ENCODE measurements at places on chromosomes 3 and 15.

DNA sequence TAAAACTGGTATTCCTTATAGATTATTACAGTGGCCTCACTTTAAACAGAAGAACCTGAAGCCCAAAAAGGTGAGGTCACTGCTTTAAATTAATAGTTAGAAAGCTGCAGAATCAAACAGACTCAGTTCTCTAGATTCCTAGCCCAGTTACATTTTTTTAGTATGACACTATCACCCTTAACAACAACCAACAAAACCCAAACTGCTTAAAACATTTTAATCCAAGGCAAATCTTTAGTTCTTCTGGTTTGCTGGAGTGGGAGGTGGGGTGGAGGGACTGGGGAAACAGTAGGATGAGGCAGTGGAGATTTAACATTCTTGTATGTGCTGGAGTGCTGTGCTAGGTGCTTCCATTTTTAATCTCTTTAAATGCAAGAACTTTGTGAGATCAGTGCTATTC is 631.6 kb upstream of the KCNMB2 start:
- no peak for DNase-seq

DNA sequence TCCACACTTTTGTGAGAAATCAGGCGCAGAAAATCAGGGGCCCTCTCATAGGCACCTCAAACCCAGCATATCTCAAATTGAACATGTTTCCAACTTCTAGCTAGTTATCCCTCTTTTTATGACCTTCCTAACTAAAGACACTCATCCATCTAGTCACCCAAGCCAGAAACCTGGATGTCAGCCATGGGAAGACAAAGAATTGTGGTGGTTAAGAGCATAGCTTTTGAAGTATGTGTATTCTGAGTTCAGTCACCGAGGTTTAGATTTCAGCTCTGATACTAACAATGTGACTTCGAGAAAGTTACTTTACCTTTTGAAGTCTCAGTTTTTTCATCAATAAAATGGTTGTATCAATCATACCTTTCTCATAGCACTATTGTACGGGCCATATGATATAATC is 495.5 kb downstream of the NLGN1 start:
- no peak for DNase-seq

GRCh38 chr3:177356113-177356512 is 158.8 kb upstream of the TBL1XR1 start:
- no peak for DNase-seq

DNA sequence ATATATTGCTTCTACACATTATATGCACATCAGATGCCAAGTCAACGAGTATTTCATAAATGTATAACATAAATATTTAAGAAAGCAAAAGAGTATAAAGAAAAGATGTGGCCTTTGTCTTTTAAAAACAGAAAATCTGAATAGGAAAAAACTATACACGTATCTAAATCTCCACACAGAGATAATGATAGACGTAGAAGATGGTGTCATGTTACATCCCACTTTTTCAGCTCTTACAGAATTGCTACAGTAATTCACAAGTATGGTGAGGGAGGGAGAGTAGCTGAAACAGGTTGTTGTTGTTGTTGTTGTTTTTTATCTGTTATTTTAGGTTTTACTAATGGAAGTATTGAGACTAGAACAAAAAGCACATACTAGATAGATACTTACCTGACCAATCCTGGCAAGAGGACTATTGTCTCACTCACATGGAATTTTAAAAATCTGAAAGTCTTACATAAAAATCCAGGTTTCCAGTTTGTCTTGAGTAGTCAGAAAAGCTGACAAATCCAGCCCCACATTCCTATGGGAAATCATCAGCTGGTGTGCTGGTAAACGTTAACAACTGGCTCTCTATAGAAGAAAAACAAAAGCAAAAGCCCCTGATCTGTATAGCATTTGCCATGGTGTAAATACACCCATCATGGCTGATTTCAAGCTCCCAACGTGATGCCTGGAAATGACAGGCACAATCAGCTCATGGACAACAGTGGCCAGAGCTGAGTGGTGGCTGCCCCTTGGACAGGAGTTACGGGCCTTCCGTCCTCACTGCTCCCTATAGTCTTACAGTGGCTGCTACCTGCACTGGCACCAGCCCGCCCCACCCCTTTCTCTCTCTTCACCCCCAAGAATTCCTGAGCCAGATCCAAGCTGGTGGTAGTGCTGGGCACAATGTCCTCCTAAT is 47.4 kb upstream of the VGLL4 start:
- DNase-seq = peak; percentile 93
